Activated CD4-positive, alpha-beta T cell treated with anti-CD3 and anti-CD28 coated beads for 48 hours (primary cell): ENCODE measurements at places on chromosomes 5 and 9.

DNA sequence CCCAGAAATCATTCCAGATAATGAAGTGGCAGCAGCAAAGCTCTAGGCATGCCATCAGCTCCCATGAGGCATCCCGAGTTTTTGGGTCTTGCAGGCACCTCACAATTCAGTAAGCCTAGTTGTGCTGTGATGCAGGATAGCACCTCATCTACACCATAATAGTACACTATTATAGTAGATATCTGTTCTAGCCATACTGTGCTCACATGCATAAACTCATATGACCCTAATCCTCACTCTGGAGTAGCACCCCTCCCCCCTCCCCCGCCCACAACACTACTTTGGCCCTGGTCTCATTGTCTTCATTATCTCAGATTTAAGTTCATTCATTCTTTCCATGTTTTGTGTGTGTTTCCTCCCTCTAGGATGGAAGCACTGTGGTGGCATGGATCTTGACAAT, 102.5 kb upstream of the PITX1 start:
- DNase-seq, result no peak

DNA sequence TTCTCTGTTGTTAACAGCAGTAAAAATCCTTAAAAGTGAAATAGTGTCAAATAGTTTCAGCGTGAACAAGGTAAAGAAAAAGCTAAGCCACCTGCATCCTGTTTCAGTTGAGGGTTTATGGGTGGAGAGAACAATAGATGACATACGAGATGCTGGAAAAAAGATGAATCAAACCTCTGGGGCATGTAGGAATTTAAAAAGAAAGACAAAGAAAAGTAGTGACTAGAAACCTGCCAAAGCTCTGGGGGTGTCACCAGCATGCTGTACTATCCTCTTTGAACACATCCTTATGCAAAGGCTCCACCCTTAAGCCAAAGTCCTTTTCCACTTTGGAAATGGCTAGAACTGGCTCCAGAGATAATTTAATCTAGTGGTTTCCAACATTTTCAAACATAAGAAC, 22.2 kb downstream of the SCAI start:
- no peak for DNase-seq

GRCh38 chr9:131258186-131258585, 18.1 kb downstream of the FAM78A start:
- DNase-seq, result no peak

GRCh38 chr5:96952118-96952750, 16.4 kb downstream of the LNPEP start:
- no peak for DNase-seq

DNA sequence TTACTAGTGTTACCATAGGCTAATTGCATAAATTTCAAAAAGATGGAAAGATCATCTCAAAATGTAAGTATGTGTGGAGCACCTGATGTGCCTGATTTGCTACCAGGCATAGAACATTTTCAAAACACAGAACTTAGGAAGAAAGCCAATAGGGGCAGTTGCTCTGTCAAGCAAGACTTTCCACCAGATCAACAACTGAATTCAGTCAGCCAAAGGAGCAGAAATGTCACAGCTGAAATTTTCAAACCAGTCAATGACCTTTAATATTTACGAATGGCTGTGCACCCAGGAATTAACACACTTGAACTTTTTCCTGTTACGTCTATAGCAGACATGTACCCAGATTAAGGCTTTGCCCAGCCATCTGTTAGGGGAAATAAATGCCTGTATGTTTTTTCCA, 452.8 kb upstream of the PTGER4 start:
- DNase-seq, result no peak

DNA sequence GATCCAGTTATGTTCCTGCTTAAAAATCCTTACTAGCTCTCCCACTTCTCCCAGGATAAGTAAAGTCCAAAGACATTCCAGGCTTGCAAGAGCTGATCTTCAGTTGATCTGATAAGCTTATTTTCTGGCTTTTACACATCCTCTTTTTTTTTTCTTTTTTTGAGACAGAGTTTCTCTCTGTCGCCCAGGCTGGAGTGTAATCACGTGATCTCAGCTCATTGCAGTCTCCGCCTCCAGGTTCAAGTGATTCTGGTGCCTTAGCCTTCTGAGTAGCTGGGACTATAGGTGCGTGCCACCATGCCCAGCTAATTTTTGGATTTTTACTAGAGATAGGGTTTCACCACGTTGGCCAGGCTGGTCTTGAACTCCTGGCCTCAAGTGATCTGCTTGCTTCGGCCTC, 37.3 kb upstream of the PTPN3 start:
- DNase-seq, result no peak

DNA sequence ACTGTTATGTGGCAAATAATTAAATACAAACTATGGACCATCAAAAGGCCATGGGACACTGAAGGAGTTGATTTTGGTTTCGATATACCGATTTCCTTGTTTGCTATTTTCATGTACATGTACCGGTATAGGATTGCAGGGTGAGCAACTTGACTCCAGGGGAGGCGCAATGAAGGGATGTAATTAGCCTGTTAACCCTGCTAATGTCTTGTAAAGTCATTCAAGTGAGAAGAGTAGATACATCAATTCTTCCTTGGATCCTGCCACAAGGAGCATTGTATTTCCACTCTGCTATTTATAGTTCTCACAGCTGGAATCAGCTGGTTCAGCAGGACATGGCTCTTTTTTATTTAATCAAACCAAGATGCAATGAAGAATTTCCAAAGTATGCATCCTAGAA, 102.0 kb downstream of the STK32A start:
- no peak for DNase-seq

DNA sequence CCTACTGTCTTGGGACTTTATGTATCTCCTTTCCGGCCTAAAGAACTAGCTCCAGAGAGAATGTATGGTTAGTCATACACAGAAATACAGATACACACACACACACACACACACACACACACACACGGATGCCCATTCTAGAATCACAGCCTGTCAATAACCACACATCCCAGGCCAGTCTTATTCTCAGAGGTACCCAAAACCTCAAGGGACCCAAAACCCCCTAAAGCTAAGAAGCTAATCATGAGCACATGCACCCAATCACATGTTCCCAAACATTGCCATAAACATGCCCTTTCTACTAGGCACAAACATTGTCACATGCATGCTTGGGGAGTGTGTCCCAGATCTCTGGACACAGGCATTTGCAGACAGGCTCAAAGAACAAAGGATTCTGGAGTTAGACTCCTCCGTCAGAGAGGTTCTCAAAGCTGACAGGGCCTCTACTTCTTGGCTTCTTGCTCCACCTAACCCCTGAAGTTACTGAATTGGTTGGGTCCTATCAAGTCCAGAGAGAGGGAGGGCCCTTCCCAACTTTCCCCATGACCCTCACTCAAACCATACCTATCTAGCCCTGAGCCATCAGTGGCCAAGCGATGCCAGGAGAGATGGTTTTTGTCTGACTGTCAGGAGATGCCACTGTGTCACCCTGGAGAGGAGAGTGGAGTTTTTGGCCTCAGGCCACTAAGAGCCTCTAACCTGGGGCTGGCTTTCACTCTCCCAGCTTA, 78.7 kb downstream of the NRG2 start:
- DNase-seq, result no peak

GRCh38 chr9:14289916-14290315, 24.0 kb downstream of the NFIB start:
- DNase-seq, result no peak

DNA sequence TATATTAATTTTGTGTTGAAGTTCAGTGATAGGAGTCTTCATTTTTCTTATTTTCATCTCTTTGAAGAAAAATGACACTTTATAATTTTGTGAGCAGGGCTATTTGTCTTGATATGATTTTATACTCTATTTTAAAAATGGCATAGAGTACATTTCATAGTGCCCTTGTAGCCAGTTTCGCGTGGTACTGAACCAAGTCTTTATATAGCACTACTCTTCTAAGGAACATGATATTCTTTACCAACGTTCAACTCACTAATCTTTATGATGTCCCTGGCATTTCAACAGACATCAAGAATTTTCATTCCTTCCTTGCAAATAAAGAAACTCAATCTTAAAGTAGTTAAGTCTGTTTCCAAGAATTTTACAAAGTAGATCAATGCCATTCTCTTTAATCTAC, 41.5 kb upstream of the HOMER1 start:
- DNase-seq, result no peak

DNA sequence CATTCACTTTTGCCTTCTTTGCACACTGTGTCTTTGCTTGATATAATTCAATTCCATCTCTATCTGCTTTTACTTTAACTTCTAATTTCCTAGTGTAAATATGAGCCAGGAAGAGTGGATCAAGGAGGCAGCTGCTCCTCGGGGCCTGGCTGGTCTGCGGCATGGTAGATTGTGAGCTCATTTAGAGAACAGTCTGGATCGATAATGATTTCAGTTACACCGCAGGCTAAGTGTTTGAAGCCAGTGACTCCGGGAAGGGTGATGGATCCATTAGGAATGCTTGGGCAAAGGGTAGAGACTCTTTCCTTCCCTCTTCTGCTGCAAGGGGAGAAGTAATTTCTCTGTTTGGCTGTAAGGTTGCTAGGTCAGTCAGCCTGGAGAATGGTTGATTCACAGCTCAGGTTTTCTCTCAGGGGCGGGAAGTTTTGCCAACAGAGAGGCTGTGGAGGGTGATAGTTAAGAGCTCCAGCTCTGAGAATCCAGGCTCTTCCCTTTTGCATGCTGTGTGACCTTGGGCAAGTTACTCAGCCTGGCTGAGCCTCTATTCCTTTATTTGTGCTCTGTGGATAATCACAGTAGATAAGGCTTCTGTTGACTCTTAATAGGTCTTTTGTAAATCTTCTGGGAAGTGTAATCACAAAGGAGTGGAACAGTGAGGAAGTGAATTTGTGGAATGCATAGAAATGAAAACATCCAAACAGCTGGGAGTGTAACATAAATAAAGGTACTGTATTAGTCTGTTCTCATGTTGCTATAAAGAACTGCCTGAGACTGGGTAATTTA, 99.1 kb downstream of the PTTG1 start:
- no peak for DNase-seq

- DNase-seq, result no peak
Measured at GRCh38 chr9:10251490-10251889, 361.3 kb downstream of the PTPRD start.

DNA sequence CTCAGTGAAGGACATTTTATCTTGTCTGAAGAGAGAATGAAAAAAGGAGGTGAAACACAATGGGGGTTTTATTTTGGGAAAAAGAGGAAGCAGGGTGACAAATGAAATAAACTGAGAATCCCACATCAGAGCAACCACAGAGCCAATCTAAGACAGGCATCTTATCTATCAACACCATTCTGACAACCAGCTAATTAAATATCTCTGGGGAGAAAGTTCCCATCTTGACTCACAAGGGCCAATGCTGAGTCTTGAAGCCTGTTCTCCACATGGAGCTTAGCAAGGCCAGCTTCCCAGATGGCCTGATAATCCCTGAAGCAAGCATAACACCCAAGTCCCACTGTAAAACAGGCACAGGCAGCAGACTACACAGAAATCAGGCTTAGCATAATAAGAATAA, 30.4 kb downstream of the DPYSL3 start:
- DNase-seq, result no peak

- no peak for DNase-seq
Measured at GRCh38 chr9:79986437-79986836, 414.7 kb downstream of the TLE4 start.

GRCh38 chr9:78860801-78861475, 564.0 kb downstream of the PSAT1 start:
- DNase-seq, result no peak

DNA sequence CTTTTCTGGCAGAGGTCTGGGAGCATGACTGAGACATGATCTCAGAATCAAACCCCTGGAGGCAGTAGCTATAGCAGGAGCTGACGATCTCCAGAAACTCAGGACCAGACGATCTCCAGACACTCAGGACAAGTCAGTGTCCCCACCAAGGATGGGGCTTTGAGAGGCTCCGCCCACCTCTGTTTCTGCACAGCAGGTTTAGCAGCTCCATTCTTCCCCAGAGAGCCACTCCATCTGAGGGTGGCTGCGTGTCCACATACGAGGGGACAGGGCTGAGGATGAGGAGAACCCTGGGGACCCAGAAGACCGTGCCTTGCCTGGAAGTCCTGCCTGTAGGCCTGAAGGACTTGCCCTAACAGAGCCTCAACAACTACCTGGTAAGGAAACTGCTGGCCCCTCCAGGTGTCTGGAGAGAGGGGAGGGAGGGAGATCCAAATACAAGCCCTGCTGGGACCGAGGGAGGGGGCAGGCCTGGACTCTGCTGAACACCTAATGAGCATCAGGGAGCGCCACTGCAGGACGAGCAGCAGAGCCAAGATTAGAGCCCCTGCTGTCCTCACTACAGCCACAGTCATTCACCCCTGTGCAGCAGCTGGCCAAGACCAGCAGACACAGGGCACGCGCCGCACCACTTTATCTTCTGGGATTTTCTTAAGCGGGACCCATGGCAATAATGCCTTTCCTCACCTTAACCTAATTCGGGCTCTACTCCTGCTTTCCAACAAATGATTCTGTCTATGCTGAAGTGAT, at the start of gene GABRP:
TSS of gene GABRP (plus strand) at position 228 of the 750 bp plus-strand sequence. CDS start 4,891 bp downstream, outside the sequence.
- DNase-seq, result no peak

GRCh38 chr5:148825716-148826052, 727 bp upstream of the ADRB2 start:
- DNase-seq, result no peak

GRCh38 chr5:52831786-52832511, 44.2 kb downstream of the ITGA1 start:
- no peak for DNase-seq

- DNase-seq, result no peak
Measured at GRCh38 chr5:144404672-144405071, 234.0 kb downstream of the KCTD16 start.

GRCh38 chr9:109401169-109401989, 80.5 kb upstream of the EPB41L4B start:
- DNase-seq, result peak; percentile 66

GRCh38 chr9:119963258-119963797, 594.1 kb upstream of the BRINP1 start:
- no peak for DNase-seq
